Femur (tissue), 1 donor: ENCODE measurements at places on chromosomes 4 and X.

DNA sequence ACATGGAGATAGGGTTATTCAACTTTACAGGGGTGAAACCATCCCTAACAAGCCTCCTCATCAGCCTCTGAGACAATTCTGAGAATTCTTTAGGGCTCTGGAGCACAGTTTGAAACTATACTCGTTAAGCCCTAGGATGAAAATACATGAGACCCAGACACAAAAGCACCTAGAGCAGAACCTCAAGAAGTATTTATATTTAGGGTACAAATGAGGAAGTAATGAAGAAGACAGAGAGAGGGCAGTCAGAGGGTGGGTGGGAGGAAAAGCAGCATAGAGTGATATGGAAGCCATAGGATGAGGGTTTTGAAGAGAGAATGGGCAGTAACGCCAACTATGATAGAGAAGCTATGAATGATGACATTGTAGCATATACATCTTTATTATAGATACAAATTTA lies 250.3 kb downstream of the DCLK2 start:
- DNase-seq: no peak

- peak; percentile 26 for DNase-seq
These were observed 232.3 kb downstream of the FRMPD4 start for GRCh38 chrX:12370497-12370986.

DNA sequence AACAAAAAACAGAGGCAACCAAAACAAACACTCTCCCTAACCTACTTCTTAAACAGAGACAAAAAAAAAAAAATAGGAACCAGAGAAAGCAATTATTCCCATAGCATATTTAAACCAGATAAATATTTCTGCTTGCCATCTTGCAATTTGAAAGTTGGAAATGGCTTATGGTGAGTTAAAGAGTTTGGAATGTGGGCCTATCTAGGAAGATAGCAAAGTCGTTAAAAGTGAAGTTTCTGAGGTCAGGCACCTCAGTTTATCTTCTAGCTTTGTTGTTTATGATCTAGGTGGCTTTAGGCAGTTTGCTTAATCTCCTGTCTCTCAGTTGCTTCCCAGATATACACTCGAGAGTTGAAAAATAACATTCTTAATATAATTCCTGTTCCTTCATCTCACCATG lies 284.2 kb downstream of the KCNIP4 start:
- no peak for DNase-seq

- peak; percentile 59 for DNase-seq
These were observed 155.7 kb upstream of the JADE1 start for GRCh38 chr4:128653527-128654444.

- no peak for DNase-seq
These were observed 221.0 kb upstream of the GPRIN3 start for GRCh38 chr4:89528526-89529133.

DNA sequence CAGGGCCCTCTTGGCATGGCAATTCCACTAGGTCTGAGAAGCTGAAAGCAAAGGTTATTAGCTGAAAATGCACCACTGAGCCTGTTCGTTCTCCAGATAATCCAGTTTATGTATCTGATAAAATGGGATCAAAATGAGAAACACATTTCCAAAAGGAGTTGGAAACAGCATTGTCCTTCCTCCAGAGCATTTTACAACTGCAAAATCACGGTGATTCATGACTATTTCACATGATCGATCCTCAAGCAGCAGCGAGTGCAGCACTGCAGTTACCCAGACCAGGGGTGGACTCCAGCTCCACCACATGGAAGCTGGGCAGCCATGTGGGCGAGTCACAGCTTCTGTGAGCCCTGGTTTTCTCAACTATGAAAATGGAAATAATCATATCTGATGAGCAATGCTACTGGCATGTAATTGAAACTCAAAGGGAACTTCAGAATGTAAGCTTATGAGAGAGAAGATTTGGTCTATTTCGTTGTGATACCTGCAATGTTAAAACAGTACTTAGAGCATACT lies 78.7 kb upstream of the MSX1 start:
- DNase-seq: no peak

- no peak for DNase-seq
These were observed 505.6 kb downstream of the RAPGEF2 start for GRCh38 chr4:159608436-159608835.

GRCh38 chr4:16268290-16268689 lies 42.0 kb upstream of the TAPT1 start:
- DNase-seq: no peak

DNA sequence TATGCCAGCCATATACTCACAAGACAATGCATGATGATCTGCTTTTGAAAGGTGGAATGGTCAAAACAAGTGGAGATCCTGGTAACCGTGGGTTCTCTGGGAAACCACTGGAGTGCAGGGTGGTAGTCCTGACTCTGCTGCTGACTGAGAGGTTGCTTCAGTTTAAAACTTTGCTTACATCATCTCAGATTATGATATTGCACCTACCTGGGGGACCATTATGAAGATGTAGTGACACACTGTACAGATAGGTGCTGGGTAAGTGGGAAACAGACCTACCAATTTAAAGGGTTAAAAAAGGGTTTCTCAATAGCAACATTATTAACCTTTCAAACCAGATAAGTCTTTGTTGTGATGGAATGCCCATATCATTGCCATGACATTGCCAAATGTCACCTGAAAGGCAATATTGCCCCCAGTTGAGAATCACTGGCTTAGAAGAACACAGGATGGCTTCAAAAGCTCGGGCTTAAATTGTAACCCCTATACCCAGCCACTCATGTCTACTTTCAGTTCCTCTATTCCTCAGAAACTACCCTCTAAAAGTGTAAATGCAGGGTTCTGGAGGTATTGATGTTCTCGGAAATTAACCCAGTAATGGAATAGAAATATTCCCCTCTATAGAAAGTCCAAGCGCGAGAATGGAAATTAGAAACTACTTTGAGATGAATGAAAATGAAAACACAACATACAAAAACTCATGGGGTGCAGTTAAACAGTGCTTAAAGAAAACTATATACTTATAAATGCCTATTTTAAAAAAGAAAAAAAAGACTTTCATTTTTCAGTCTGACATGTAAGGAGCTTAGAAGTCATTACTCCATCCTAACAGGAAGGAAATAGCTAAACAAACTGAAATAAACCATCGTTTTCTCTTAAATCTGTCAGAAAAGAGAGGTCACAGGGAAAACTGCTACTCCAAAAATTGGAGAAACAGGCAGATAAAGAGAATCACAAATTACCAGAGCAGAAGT lies 65.8 kb downstream of the ARHGEF6 start:
- no peak for DNase-seq

DNA sequence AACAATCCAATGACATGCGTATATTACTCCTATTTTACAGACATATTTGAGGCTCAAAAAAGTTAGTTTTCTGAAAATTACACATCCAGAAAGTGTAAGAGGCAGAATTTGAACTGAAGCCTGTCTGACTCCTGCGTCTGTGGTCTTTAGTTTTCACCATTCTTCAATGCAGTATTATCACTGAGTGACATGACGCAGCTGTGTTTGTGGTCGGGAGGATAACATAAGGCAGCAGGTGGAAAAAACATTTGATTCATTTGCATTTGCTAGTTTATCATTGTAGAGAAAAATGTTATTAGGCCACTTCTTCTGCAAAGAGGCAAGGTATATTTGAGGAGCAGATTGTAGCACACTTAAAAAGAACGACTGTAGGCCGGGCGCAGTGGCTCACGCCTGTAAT lies 186.7 kb downstream of the TENM3 start:
- DNase-seq: no peak

DNA sequence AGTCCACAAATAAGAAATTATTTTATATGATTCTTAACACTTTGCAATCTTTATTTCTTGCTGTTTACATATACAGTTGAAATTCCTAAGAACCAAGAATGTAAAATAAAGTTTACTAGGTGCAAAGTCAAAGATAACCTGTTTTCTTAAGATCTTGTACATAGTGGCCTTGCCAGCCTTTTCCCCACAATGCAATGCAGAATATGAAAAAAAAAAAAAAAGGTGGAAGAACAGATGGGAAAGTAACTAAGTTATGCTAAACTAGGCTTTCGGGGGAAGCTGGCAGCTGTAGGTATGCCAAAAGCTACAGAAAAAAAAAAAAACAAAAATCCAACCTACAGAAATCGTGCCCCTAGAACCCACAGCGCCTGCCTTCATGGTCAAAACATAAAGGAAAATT lies 1588.4 kb downstream of the STIM2 start:
- DNase-seq: no peak

DNA sequence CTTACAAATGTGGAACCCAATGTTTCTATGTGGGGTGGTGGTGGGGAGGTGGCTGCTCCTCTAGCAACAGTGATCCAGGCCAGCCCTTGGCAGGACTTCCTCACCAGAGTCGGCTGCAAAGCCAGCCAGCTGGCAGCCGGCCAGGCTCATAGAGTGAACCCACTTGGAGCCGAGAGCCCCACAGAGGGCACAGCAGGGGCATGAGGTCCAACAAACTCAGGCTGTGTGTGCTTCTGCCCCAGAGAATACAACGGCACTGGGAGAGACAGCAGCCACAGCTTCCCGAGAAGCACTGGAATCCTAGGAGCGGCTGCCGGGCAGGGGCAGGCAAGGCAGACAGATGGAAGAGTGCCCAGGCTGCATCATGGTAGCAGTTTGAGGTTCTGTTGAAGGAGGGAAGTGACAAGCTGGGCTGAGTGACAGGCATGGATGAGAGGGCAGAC lies 23.5 kb upstream of the SOWAHD start:
- DNase-seq: peak; percentile 53

GRCh38 chr4:29051381-29051965 lies 1668.7 kb upstream of the PCDH7 start:
- no peak for DNase-seq

DNA sequence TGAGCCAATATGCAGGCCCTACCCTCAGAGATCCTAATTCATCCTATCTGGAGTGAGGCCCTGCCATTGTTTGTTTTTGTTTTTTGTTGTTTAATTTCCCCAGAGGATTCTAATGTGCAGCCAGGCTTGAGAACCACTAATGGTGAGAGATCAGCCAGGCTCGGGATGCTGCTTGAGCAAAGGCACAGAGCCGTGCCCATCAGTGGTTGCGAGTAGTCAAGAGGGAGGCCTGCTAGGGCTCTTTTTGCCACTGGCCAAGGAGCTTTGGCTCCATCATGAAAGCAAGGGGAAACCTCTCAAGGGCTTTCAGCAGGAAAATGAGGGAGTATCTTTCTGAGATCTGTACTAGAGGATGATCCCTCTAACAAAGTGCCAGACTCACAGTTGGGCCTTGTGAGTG lies 2.7 kb downstream of the TCEANC start:
- no peak for DNase-seq

DNA sequence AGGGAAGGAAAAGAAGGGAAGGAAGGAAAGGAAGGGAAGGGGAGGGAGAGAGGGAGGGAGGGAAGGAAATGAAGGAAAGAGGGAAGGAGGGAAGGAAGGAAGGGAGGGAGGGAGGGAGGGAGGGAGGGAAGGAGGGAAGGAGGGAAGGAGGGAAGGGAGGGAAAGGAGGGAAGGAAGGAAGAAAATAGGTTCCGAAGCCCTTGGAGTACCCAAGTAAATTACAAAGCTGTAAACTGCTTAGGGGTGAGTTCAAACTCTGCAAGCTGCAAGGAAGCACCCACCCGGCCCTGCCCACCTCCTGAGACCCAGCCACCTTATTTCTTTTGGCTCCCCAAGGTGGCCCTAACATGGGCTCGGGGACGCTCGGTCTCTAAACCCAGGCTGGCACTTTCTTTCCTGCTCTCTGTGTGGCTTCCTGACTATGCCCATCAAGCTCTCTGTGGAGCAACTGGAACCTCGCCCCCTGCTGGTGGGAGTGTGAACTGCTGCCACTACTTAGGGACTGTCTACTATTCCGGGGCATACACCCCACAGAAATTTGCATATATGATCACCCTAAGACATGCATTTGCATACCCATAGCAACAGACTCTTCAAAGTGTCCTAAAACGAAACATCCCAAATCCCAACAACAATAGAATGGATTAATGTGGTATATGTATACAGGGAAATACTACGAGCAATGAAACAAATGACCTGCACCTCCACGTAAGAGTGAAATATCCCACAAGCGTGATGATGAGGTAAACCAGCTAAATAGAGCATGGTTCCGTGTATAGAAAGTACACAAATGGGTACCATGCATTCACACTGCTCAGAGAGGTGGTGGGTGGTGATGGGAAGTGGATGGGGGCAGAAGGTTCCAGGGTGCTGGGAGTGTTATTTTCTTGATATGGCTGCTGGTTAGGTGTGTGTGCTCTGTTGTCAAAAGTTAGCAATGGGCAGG lies 151.7 kb upstream of the TBL1X start:
- DNase-seq: no peak

- no peak for DNase-seq
These were observed 174.6 kb downstream of the ZNF330 start for GRCh38 chr4:141395246-141395830.

DNA sequence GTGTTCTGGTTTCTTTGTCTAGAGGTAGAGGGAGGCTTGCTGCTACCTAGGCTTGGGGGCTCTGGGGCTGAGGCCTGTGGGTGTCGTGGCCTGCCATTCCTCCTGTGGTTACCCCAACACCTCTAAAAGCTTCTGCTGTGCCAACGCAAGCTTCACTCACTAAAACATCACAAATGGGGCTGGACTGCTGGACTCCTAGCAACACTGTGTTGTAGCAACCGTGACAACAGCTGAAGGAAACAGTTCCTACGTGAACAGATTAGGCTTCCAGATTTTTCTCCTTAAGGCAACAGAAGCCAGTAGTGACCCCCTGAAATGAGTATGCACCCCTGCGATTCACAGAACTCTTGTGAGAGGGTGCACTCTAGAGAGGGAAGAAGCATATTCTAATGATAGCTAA lies 138.3 kb upstream of the TEX13D start:
- DNase-seq: peak; percentile 77

GRCh38 chr4:3387943-3388361 lies 53.8 kb upstream of the HGFAC start:
- peak; percentile 83 for DNase-seq

- DNase-seq: no peak
These were observed 961.0 kb downstream of the PCDH18 start for GRCh38 chr4:136571315-136571714.

DNA sequence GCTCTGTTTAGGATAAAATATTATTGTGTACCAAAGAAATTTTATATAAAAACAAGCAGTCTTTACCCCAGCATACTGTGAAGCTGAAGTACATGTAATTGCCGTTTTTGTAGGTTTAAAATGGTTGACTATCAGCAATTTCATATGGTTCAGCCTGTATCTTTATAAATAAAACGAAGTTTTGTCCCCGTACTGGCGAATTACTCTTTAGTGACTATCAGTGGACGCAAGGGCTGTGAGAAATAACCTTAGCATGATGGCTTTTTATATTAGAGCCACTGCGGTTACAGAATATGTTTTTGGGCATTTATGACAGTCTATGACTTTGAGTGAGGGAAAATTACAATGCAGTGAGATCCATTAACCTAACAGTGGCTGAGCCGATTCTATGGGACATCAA lies 1.2 kb downstream of the GPM6B start:
- no peak for DNase-seq
